ENCODE measurements at places on chromosomes 6 and 20.

- no peak for DNase-seq
Observed at GRCh38 chr20:2873747-2874041, 413 bp downstream of the PTPRA start.

DNA sequence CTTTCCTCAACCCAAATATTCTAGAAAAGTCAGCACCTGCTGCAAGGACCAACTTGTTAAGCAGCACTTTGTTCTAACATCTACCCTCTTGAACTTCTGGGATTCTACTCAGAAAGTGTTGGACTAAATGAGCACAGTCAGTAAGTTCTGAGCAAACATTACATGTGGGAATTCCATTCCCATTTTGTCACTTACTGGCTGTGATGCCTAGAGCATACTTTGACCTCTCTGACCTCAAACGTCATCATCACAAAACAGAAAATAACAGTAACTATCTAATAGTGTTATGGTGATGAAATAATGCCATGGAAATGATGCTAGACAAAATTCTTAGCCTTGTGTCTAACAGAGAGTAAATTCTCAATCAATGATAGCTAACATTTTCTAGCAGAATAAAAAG is 829.4 kb downstream of the EPHA7 start:
- no peak for DNase-seq

GRCh38 chr6:10368861-10369260 is 46.0 kb downstream of the TFAP2A start:
- DNase-seq, result no peak

DNA sequence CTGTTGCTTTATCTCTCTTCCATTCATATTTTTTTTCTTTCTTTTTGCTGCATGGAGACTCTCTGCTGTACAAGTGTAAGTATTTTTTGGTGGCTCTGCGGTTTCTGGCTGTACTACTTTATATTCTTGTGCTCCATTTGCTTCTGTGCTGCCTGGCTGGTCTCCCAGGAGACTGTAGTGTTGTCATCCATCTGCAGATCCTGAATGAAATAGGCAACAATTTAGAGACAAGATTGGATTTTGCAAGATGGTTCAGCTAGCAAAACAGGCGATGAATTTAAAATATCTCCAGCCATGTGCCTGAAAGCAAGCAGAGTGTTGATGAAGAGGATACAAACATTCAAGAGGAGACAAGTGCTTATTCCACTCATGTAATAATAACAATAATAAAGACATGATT is 75.1 kb upstream of the SCGN start:
- no peak for DNase-seq

- no peak for DNase-seq
Observed at GRCh38 chr6:6199678-6200077, 120.8 kb downstream of the F13A1 start.

DNA sequence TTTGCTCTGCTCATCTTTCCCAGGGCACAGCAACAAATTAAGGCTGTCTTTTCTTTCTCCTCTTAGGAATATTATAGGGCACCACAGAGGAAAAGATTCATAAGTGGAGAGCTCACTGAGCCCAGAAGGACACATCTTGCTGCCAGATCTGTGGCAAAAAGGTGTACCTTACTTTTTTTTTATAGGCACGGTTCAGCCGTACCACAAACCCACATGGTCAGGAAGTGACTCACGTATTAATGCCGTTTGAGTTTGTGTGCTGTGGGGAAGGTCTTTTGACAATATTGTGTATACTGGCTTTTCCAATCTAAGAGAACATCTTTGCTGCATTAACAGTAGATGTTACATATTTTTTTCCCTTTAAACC is 28.4 kb downstream of the PAQR8 start:
- DNase-seq, result no peak

DNA sequence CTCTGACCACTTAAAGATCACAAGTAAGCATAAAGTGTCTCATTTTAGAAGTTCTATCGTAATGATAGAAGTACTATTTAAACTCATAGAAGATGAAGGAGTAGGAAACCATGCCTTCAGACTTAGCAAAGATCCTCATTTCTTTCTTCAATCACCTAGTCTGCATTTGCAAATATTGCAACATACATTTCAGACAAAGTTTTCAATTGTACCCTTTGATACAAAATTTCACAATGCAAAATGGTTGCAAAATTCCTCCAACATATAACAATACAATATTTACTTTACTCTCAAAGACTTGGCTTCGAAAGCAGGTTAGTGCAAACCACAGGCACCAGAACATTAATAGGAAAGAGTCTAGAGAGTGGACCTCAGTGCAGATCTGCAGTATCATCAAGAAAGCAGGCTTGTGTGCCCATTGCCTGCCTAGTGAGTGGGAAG is 16.1 kb upstream of the ROS1 start:
- peak; percentile 73 for DNase-seq

DNA sequence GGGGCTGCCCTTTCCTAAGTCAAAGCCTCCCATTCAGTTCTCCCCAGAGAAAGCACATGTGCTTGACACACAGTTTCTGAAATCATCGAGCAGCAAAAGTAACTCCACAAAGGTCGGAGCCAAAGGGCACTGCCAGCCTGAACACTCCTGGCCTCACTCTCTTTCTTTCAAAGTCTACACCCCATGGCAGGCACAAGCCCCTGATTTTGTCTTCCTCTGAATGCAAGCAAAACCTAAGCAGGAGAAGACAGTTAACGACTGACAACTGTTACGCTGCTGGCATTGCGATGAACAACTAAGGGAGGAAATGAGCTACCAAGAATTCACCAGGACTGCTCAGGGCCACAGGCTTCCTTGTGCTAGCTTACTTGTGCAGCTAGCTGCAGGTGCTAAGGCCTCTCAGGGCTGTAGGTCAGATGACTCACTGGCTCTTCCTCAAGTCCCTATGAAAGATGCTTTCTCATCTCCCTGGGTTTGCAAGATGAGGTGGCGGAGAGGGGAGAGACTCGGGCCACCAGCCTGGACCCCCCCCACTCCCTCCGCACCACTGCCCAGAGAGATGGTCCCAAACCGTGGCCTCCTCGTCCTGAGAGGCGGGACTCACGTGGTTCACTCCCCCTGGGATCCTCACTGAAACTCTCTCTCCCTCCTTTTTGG is 208.2 kb downstream of the DLL1 start:
- DNase-seq, result no peak

- no peak for DNase-seq
Observed at GRCh38 chr6:113629975-113630737, 227.0 kb upstream of the MARCKS start.
